Spinal cord (tissue), 10 donors: ENCODE measurements at places on chromosomes 4 and X.

GRCh38 chr4:48779095-48779997 is 733 bp downstream of the FRYL start:
- peak; percentile 54 for DNase-seq

- no peak for DNase-seq
Measured at GRCh38 chr4:169337510-169337909, 66.8 kb upstream of the SH3RF1 start.

- no peak for DNase-seq
Measured at GRCh38 chr4:126916626-126917140, 716.1 kb upstream of the INTU start.

GRCh38 chrX:121150217-121150616 is 102.8 kb downstream of the GLUD2 start:
- no peak for DNase-seq

GRCh38 chrX:1443496-1444075 is 9.1 kb downstream of the ASMTL start:
- no peak for DNase-seq

- DNase-seq, result no peak
Measured at GRCh38 chr4:5730993-5731990, 20.3 kb downstream of the EVC start.

DNA sequence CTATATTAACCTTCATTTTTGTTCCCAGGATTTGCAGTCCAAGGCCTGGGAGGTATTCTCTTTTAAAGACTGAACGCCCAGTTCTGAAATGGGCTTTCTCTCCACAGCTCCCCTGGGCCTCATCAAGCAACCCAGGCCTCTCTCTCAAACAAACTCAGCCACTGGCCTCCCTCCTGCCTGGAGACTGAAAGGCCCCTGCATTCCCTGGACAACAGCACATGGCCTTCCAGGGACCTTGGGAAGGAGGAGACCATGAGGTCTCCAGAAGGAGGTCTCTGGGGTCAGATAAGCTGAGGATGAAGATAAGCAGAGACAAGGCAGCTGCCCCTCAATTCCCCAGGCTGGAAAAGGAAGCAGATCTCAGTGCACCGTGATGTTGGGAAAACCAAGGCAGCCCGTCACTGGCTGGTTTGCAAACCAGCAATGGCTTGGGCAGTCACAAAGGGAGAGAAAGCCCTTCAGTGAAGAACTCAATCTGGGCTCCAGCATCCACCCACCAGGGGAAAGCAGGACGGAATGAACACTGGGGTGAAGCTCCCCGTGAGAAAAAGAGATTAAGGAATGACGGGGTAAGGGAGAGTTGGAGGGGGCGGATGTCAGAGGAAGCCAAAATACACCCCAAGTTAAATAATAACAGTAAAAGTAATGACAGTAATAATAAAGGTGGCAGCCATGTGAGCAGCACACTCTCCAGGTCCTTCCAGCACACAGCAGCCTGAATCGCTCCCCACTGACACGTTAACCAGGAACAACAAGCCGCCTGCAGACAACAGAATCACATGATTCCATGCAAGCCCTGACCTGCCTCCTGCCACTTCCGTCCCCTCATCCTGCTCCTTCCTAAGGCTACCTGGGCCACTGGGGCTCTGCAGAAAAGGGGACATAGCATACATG is 22.3 kb downstream of the AMOT start:
- DNase-seq, result no peak

DNA sequence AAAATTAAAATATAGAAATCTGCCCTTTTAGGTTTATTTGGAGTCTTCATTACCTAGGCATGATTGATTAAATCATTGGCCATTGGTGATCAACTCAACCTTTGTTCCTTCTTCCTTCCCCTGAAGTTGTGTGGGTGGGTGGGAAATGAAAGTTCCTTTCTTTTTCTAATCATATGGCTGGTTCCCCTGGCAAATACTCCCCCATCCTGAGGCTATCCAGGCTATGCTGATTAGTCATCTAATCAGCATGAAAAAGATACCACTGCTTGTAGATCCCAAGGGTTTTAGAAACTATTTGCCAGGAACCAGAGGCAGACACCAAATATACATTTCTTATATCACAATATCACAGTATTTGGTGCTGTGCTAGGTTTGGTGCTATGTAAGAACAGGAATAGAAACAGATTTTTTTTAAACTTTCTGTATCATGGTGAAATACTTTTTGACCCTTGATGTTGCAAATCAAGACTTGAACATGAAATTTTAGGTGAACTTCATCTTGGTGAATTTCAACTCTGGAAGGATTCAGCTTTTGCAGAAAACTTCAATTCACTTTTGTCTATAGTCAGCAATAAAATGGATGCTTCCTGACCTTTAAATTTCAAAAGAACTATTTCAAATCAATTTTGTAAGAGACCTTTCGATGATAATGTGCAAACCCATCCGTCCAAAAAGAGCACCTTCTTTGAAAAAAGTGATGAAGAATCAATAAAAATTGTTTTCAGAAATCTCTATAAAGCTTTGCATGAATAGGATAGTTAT is 71.1 kb downstream of the CCSER1 start:
- no peak for DNase-seq

DNA sequence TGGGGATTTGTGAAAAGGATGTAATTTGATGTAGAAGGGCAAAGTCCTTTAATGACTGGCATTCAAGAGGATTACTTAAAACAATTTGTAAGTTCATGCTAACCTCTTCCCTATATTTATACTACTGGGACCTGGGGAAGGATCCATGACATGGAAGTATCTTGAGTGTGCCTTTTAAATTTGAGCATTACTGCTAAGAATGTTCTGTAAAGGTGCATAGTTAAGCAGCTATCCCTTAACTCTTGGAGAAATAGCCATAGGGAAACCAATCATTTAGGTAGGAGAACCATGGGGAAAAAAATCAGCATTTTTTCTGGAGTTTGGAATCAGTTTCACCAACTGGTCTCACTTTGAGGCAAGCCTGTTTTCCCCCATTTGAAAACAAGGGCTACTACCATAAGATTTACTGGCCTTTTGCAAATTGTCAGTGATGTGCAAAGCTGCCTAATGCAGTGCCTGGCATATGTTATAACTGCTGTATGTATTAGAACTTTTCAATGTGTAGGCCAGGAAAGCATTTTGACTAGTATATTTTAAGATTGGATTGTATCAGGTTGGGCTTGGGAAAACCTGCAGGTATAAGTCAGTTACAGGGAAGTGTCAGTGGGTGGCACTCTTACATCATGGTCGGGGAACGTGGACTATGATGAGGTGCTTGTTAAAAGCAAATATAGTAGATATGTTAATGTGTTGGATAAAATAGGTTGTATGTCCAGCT is 72.1 kb downstream of the PRSS12 start:
- no peak for DNase-seq

GRCh38 chr4:23365086-23365485 is 524.8 kb downstream of the PPARGC1A start:
- DNase-seq, result no peak

GRCh38 chrX:13103188-13103913 is 58.9 kb upstream of the FAM9C start:
- DNase-seq, result no peak

- peak; percentile 19 for DNase-seq
Measured at GRCh38 chr4:102344520-102344953, 745 bp downstream of the SLC39A8 start.

DNA sequence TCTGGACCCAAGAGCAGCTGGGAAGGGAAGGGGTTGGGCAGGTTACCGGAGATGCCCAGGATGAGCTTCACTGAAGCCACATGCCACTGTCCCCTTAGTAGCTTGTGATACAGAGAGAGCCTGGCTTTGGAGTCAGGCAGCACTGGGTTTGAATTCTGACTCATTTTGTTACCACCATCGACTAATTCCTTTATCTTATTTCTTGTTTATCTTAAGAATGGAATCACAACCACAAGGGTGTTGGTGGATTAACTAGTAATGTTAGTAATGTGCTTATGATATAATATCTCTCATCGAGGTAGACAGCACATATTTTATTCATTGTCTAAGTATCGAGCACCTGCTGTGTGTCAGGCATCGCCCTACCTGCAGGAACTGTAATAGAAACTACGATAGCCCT is 17.7 kb upstream of the STX18 start:
- no peak for DNase-seq

DNA sequence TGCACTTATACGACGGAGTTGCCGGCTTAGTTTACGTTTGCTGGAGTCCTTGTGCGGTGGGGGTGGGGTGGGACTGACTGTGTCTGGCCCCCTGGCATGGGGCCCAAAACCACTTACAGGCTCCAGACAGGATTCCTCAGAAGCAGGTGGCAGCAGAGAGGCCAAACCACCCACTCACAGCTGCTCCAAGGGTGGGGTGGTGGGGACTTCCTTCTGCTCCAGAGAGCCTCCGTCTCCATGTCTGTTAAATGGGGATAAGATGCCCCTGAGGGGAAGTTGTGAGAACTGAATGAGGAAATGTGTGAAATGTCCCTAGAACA is 36.7 kb downstream of the PSAPL1 start:
- DNase-seq, result no peak

- peak; percentile 53 for DNase-seq
Measured at GRCh38 chr4:30808276-30808675, 88.1 kb downstream of the PCDH7 start.

DNA sequence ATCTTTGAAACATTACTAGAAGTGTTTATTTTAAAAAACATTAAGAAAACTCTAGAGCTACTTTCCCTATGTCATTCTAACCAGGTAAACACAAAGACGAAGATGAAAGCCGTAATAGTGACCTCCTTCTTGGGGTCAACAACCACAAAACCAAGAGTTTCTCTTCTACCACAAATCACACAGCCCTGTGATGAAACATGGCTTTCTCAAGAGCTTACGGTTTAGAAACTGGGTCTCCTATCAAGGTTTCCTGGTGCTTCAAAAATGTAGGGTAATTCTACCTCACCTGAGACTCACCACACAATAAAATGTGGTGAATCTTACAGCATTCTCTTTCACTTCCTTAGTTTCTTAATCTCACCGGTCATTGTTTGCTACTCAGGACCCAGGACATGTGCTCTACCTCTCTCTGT is 50.9 kb downstream of the CORIN start:
- DNase-seq, result no peak

- no peak for DNase-seq
Measured at GRCh38 chr4:165506849-165507248, 128.0 kb downstream of the CPE start.

GRCh38 chr4:1648962-1649361 is 35.2 kb downstream of the FAM53A start:
- no peak for DNase-seq
